ENCODE measurements at places on chromosomes 6 and 20.

GRCh38 chr6:40585223-40585622 lies 1.9 kb downstream of the LRFN2 start:
- no peak for DNase-seq

- no peak for DNase-seq
Measured at GRCh38 chr20:64076061-64076997, 3.0 kb downstream of the RGS19 start.

DNA sequence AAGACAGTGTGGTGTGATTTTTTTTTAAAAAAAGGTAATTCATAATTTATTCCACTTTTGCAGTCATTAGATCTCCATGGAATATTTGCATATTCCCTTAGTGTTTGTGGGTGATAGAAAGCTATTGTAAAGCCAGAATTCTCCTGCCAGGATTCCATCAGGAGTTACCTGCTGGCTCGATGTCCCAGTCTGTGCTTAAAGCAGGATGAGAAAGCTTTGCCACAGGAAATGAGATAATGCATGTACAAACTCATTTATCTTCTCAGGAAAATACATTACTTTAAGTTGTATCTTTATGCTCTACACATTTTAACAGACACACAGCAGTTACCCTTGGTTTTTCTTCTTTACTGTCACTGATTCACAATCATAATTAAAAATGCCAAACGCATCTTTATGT lies 553.0 kb downstream of the CD109 start:
- DNase-seq: no peak

DNA sequence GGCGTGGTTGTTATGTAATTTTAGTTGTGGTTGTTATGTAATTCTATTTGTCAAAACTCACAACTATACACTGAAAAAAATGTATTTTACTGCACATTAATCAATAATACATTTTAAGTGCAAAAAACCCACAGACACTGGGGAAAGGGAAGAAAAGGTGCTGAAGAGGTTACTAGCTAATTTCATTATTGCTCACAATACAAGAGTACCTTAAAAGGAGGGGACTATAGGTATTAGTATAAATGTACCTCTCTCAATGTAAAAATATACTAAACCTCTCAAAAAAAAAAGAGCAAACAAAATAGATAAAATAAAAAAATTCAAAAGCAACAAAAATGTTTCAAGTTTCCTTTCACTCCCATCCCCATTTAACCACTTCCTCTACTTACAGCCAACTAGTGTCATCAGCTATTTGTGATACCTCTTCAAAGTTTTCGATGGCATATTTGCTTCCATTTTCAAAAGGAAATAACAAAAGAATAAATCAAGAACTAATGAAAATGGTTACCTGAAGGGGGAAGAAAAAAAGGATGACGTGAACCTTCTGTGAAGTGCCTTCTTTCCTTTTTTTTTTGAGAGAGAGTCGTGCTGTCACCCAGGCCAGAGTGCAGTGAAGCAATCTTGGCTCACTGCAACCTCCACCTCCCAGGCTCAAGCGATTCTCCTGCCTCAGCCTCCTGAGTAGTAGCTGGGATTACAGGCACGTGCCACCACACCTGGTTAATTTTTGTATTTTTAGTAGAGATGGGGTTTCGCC lies 30.2 kb downstream of the RANBP9 start:
- DNase-seq: no peak

DNA sequence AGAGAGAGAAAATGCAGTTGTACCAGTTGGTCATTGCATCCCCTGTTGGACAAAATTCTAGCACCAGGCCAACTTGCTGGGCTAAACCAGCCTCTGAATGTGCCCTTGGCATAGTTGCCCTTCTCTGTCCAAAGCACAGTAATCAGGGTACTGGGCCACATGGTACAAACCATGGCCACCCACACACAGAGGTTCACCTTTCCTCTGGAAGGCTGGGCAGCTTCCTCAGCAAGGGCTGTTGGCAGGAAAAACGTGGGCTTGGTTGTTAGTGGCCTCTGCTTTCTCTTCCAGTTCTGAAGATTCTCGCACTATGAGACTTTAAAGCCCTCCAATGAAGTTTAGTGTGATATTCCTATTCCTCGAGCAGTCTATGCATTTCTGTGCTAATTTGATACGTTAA lies 706 bp downstream of the DDO start:
- no peak for DNase-seq

DNA sequence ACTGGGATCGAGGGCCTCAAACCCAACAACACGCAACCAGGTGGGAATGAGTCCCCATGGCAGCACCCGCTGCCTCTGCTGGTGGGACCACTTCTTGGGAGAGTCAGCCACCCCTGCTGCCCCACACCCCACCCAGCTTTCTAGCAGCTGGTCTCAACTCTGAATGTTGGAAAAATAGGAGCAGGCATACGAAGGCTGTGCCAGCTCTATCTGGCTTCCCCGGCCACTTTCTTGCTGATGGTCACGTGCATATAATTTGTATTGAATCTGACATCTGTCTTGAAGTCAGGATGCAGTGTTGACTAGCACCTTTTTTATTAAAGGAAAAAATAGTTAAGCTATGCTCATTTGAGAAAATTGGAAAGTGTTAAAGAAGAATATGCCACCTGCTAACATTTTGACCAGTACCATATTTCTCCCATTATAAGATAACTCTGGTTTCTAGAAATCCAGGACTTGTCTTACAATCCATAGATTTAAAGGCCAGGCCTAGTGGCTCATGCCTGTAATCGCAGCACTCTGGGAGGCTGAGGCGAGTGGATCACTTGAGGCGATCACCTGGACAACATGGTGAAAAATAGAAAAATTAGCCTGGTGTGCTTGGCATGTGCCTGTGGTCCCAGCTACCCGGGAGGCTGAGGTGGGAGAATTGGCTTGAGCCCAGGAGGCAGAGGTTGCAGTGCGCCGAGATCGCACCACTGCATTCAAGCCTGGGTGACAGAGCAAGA lies 26.9 kb upstream of the MAPRE1 start:
- no peak for DNase-seq

DNA sequence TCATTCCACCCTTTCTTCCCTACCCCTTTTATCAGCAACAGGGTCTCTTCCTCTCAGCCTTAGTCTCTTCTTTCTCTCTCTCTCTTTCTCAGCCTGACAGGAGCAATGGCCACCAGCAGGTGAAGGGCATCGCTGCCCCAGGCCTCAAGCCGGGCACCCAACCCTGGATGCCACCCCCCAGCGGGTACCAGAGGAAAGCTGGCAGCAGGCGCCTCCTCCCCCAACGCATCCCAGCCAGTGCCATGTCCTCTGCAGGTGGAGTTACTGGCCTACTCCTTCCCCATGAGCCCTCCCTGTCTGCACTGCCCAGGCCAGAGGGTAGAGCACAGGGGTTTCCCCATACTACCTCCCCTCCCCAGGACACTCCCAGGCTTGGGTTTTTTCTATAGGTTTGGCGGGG lies 32.2 kb downstream of the EIF2S2 start:
- DNase-seq: no peak

GRCh38 chr6:63573899-63574553 lies 1.7 kb downstream of the LOC128125822 start:
- no peak for DNase-seq
